Activated CD4-positive, alpha-beta T cell treated with anti-CD3 and anti-CD28 coated beads, Interleukin-2, amount 50 U/mL, for 48 hours (primary cell): ENCODE measurements at places on chromosomes 1 and 21.

- no peak for DNase-seq
These were observed 510.1 kb downstream of the PLA2G4A start for GRCh38 chr1:187338762-187339412.

GRCh38 chr1:8312235-8313218 lies 5.4 kb upstream of the SLC45A1 start:
- no peak for DNase-seq

DNA sequence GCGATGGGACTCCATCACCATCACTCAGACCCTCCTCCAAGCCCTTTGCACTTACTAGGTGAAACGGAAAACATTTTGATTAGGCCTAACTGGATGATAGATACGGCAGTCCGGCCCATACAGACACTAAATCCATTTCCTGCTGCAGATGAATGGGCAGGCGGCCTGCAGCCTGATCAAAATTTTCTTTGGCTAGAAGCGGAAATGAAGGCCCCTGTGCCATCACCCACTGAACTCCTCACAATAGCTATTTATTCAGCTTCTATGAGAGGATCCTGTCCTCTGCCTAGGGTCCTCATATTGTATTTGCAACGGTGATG lies 200.5 kb downstream of the OMA1 start:
- no peak for DNase-seq

- DNase-seq: peak; percentile 69
These were observed 2.3 kb downstream of the ANP32E start for GRCh38 chr1:150233359-150234308.

DNA sequence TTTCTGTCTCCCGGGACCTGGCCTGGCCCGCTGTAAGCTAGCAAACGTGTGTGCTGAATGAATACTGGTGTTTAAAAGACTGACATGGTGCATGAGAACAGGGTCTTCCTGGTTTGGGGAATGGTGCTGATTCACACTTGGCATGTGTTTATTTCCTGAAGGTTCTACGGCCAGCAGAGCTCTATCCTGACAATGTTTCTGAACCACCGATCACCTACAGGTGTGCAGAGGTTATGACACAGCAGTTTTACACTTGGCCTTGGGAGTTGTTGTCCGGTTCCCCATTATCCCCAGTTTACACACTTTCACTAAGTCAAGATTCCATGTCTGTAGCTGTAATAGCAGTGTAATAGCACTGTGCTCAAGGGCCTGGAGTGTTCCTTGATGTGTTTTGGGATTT lies 127.3 kb downstream of the ROR1 start:
- DNase-seq: no peak

DNA sequence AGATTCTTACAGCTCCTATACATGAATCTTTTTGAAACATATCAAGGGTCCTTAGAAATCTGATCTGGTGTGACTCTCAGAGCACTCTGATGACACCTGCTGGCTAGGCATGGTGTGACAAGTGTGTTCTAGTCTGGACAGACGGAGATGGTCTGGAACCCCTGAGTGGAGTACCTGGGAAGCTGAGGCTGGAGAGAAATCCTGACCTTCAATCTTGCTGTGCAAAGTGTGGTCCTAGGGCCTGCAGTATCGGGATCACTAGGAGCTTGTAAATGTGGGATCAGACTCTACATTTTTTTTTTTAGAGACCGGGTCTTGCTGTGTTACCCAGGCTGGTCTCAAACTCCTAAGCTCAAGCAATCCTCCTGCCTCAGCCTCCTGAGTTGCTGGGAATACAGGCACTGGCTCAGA lies 78.6 kb upstream of the SOD1 start:
- DNase-seq: peak; percentile 87

DNA sequence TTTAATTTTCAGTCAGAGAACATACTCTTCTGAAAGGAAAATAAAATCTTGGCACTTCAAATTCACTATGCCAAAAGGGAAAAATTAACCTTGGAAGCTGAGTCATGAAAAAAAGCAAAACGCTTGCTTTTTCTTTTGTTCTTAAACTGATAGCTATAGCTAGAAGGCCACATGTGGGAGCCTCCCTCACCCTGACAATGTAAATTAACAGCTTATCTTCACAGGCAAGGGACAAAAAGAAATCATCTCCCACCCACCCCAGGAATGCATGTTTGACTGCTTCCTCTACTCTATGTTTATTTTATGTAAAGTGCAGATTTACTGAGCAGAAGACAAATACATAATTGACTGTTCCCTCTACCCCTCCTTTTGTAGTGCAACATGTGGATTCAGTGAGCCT lies 38.0 kb downstream of the EBNA1BP2 start:
- no peak for DNase-seq

DNA sequence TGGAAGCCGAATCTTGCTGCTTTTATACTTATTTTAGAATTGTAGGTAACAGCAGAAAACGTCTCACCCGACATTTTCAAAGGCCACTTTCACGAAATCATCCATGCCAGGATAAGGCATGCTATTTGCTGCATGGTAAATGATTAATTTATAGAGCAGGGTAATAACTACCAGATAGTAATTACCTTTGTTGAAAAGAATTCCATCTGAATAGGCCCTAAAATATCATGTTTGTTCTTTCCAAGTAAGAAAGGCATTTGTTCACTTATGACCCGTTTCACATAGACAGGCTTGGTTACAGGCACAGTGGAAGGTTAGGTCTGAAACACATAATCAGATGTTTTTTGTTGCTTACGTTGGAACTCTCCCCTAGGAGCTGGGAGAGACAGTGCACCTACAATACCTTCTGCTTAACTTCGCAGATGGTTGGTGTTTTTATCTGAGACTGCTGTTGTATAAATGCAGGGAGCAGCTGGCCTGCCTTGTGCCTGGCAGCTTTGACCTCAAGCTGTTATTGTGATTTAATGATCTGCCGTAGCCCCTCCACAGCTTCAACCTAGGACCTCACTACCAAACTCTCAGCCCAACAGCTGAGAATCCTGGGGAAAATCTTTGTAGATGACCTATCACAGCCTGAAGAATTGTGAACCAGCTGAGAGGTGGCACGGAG lies 1.6 kb downstream of the SLC44A3 start:
- no peak for DNase-seq

DNA sequence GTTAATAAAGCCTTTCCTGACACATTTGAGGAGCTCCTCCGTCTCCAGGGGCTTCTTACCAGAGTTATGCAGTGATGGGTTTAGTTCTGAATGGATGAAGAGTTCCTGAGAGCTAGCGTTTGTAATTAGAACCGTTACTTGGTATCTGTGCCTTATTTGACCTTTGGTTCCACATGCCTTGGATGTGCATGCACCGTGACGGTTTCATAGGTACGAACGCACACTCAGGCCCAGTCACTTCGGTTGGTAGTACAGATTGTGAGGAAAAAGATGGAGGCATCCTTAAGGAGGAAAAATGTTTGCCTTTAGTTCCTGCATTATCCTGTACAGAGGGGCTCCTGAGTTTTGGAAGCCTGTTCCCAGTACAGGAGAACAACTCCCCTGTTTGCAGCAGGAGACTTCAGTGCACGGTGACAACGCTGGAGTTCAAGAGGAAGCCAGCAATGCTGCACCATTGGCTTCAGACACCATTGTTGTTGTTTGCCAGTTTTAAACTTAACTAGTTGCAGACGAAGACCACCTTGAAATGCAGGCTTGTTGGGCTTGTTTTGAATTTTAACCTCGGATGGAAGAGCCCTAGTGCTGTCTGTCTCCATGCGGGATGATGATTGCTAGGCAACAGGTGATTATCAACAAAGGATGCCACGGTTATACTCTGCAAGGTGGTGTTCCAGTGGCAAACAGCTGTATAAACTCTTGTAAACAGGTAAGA lies 8.2 kb downstream of the RBM15 start:
- DNase-seq: no peak

DNA sequence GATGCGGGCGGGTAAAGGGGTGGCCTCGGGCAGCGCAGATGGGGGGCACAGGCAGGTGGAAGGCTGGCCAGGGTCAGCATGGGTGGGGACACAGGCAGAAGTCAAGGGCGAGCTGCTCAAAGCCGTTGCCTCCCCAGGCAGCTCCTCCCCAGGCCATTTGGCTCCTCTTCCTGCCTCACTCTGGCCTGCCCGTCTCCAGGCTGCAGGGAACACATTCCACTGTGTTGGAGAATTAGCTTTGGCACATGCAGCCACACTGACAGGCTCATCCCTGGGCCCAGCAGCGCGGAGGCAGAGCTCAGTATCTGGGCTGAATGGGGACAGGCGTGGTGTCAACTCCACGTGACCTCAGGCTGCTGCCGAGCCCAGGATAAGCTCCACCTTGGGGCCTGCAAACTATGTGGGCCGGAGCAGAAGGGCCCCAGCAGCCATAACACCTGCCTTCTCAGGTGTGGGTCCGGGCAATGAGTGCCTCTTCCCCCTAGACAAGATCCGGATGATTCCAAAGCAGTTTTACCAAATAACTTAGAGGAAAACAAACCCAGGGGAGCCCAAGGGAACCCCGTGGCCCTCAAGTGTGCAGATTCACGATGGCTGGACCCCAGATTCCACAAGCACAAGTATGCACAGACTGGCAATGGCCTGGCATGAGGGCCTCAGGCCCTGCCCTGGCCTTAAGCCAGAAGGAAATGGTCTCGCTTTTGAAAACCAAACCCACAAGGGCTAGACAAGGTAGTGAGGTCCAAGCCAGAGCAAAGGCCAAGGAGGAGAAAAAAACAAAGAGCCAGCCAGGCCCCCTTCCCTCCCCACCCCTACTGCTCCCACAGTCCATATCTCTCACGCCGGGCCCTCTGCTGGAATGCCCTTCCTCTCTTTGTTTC lies 40.2 kb downstream of the HSPG2 start:
- no peak for DNase-seq
